Foreskin fibroblast (primary cell): ENCODE measurements at places on chromosomes 7 and 10.

DNA sequence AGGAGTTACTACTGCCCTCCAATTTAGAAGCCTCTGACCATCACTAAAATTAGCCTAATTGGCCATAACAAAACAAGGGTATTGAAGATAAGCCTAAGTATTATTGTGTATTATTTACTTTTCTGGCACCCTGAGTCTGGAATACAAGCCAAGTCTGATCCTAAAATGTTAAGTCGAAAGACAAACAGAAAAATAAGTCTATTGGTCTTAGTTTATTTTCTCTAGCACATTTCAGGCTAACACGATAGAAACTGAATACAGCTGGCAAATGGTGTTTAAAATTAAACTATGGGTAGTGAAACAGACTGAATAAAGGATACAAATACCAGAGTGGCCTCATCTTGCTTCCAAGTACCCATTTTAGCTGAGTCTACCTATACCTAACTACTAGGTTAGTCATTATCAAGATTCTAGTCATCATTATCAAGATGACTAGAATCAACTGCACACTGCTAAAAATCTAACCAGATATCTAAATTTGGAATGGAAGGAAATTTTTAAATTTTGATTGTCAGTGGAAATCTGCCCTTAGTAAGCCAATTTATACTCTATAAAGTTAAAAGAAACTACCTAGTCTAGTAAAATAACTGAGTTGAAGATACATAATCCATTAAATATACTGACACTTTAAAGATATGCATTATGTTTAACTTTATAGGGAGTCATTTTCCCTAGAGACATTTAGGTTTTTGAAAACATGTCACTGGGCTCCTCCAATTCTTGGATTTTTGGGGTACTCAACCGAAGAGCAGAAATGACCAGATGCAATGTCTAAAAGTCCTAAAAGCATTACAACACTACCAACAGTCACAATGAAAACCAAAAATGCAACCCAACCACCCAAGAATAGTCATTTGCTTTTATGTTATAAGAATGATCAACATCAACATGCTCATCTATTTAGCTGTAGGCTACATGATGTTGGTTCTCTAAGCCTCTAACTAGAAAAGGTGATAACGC is 80.9 kb downstream of the NT5C2 start:
- no peak for DNase-seq

- DNase-seq: no peak
These were observed 39.1 kb upstream of the AASS start for GRCh38 chr7:122183106-122183505.

DNA sequence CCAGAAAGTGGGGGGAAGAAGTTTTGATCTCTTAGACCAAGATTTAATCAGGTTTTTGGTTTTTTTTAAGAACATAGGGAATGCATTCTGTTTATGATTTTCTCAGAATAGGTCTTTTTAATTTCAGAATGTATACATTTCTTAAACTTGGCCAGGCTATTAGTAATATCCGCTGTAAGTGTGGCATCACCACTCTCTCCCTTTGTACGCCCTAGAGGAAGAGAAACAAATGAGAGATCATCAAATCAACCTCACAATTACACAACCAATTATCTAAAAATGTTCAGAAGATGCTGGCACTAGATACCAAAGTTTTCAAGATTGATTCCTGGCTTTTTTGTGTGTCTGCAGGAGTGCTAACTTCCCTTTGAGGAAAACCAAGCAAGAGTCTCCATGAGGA is 70.0 kb downstream of the KLF6 start:
- DNase-seq: no peak

GRCh38 chr7:51633596-51633995 is 317.0 kb upstream of the COBL start:
- no peak for DNase-seq

GRCh38 chr7:130920122-130920521 is 186.1 kb upstream of the KLF14 start:
- DNase-seq: no peak

DNA sequence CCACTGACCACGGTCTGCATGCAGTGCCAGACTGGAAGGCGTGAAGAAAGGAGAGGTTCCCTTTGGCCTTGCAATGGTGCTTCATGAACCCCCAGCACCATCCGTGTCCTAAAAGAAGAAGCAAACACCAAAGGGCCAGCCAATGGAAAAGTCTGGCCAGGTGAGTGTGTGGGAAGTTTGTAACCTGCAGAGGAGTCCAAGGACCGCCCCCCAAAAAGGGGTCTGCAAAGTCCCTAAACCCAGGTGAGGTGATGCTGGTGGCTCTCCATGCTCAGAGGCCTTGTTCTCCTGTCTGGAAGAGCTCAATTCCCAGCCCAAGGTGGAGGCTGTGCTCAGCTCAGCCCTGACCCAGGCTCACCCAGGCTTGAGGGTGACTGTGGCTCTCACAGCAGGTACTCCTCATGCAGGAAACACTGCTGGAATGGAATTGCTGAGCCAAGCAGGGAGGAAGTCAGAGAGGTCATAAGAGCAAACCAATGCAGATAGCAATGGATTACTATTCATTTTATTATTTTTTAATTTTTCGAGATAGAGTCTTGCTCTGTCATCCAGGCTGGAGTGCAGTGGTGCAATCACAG is 52.4 kb upstream of the NANOS1 start:
- DNase-seq: no peak

- no peak for DNase-seq
These were observed 328.7 kb downstream of the PAXIP1 start for GRCh38 chr7:154674191-154674590.

DNA sequence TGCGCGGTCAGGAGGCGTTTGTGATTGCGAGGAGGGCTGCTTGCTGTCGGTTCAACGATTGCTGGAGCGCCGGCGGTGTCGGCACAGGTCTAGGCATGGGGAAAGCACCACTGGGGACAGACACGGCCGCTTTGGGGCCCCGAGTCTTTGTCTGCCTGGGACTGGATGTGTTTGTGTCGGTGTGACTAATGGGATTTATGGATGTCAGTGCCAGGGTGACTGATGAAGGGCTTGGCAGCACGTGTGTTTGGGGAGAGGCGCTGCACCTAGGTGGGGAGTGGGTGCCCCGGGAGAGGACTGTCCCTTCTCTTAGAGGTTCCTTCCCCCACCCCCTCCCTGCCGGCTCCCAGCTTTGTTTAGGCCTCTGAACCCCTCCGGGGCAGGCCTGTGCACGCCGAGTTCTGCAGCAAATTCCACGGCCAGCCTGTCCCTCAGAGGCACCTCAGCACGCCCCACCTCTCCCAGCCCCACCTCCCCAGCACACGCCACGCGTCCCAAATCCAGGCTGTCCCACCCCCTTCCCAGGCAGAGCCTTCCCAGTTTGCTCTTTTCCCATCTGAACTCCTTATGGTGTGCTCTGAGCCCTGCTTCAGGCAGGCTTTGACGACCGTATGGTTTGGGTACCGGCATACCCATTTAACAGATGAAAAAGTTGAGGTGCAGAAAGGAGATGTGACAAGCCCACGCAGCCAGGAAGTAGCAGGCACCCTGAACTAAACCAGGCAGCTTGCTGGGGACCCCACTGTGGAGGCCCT is 6.4 kb upstream of the TNRC18 start:
- peak; percentile 62 for DNase-seq

- no peak for DNase-seq
These were observed 26.2 kb downstream of the ADAM22 start for GRCh38 chr7:87960239-87960638.

DNA sequence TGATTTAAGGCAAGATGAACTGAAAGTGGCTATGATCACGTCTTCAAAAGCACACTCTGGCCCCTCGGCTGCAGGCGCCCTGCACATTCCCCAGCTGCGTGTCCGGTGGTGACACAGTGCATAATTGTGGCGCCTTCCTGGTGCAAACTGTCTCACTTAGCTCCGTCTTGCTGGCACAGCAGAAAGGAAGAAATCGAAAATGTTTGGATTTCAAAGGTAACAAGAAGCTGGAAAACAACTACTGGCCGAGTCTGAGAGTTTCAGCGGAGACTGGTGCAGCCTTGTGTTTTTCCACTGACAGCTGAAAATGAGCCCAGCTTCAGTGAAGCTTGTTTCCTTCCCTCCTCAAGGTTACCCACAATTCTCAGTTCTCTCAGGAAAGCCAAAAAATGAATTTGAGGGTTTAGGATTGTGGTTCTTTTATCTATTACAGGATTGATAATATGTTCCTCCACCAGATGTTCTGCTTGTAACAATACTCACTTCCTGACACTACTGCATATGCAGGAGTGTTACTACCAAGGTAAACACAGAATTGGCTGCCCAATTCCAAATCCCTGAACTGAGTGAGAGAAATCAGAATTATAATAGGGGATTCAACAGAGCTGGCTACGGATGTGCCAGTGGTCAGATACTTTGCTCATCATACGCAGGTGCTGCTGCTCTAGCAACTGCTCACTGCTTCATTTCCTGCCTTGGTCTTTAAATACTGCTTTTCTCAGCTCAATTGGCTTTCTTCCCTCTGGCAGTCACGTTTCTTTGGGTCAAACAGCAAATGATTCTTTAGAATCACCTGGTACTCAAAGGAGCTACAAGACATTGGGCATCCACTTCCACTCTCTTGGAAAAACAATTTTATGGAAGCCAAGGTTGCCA is 63.7 kb downstream of the TRUB1 start:
- peak; percentile 14 for DNase-seq

DNA sequence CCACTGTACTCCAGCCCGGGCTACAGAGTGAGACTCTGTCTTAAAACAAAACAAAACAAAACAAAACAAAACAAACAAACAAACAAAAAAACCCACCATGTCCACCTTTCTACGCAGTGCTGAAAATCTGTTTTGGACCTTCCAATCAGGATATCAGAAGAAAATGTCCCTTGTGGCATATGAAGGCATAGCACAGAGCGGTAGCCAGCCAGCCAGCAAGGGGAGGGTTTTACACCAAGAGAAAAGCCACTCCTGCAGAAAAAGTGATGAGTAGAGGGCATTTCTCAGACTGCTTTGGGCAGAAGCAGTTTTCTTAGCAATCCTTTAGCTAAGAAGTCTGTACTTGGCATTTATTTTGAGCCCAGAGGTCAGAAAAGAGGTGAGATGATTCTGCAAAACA is 612.2 kb downstream of the TYW1 start:
- DNase-seq: no peak

DNA sequence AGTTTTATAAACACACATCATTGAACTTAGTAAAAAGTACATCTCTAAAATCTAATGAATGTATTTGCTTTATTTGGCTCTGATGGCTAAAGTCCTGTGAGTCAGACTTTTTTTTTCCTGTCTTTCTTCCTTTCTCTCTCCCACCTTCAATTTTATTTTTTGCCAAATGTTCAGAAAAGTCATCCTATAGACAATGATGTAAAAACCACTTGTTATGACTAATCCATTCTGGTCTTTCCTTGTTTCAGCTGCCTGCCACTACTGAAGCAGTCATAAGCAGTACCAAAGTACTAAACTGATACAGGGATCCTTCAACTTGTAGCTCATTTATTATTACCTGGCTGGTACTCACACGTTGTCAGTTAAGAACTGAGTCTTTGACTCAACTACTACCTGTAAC is 23.9 kb downstream of the HECTD2 start:
- peak; percentile 56 for DNase-seq

- DNase-seq: peak; percentile 76
These were observed 10.3 kb downstream of the SFXN3 start for GRCh38 chr10:101041252-101041761.

DNA sequence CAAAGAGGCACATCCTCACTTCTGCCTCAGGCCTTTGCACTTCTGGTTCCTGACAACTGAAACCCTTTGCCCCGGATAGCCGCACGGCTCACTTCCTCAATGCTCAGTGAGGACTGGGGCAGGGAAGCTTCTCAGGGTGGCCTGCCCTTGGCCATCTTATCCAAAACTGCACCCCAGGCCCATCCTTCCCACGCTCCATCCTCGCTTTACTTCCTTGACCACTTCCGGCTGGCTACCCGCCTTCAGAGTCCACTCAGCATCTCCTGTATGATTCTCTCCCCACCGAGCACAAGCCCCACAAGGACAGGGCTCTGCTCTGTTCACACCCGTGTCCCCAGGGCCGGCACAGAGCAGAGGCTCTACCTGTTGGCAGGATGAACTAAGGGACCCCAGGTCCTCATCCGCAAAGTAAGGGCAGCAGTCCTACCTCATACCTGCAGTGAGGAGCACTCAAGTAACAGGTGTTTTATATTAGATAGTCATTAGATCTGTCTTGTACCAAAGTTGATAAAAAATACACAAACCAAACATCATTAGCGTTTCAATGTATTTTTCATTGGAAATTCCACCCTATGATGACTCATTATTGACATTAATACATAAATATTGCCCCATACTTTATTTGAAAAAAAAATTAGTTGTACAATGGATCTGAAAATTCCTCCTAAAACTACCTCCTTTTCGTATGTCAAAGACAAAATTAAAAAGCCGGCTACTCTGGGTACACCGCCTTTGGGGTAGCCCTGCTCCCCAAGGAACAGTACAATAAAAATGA is 35.0 kb downstream of the GNA12 start:
- DNase-seq: no peak

GRCh38 chr7:149707448-149707886 is 65.9 kb downstream of the ZNF467 start:
- no peak for DNase-seq

DNA sequence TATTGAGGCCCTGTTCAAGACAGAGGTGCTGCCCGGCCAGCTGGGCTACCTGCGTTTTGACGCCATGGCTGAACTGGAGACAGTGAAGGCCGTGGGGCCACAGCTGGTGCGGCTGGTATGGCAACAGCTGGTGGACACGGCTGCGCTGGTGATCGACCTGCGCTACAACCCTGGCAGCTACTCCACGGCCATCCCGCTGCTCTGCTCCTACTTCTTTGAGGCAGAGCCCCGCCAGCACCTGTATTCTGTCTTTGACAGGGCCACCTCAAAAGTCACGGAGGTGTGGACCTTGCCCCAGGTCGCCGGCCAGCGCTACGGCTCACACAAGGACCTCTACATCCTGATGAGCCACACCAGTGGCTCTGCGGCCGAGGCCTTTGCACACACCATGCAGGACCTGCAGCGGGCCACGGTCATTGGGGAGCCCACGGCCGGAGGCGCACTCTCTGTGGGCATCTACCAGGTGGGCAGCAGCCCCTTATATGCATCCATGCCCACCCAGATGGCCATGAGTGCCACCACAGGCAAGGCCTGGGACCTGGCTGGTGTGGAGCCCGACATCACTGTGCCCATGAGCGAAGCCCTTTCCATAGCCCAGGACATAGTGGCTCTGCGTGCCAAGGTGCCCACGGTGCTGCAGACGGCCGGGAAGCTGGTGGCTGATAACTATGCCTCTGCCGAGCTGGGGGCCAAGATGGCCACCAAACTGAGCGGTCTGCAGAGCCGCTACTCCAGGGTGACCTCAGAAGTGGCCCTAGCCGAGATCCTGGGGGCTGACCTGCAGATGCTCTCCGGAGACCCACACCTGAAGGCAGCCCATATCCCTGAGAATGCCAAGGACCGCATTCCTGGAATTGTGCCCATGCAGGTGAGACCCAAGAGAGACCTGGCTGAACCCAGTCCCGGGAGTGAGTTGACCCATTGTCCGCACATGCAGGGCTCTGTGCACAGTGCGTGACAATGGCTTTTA is 2.8 kb downstream of the RBP3 start:
- DNase-seq: no peak
